ENCODE measurements at places on chromosomes 5 and 9.

DNA sequence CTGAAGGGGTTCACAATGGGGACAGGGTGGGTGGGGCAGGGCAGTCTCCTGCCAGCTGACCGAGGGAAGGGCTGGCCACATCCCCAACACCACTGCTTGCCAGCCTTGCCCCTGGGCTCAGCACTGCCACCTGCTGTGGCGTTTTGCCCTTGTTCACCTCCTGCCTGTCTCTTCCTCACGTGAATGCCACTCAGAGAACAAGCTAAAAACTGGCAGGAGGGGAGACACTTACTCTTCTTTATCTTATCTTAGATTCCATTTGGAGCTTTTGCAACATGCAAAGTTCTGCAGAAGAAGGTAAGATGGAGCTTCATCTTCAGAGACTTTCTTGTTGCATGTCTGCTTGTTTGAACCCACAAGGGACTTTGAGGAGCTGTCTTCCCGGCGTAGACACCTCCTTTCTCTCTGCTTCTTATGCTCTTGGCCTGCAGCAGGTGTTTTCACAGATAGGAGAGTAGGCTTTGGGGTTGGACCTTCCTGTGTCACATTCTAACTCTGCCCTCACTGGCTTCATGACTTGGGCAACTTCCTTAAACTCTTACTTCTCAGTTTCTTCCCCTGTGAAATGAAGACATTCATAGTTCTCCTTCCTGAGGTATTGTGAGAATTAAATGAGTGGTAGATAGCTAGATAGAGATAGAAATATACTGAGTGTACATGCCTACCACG lies 4.1 kb downstream of the LRSAM1 start:
- no peak for DNase-seq

- DNase-seq: no peak
Observed at GRCh38 chr9:135505406-135506187, 5.1 kb downstream of the MRPS2 start.

DNA sequence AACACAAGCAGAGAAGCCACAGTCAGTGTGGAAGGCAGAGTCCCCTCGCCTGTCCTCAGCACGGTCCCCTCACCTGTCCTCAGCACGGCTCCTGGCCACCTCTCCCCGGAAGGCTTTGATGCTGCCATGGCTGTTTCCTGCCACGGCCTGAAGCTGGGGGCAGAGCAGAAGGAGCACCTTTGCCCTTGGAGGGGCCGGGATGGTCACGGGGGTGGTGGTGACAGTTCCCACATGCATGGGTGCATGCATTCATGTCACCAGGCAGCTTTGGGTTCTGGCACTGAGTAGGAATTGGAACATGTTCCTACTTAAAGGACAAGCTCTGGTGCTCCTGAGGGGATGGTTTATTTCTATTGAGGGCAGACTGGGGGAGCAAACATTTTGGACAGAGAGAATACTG lies 57.8 kb upstream of the PHYKPL start:
- DNase-seq: no peak

DNA sequence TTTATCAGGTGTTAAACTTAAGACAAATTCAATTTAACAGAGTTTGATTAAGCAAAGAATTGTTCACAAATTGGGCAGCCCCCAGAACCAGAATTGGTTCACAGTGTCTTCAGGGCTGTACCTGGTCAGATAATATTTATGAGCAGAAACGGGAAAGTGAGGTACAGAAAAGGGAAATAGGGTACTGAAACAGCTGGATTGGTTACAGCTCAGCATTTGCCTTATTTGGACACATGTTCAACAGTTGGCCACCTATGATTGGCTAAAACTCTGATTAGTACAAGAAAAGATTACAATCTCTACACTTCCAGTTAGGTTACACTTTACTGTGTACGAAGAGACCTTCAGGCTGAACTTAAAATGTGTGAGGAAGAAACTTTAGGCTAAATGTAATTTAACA lies 18.7 kb downstream of the LRRC70 start:
- no peak for DNase-seq

- no peak for DNase-seq
Observed at GRCh38 chr5:122063836-122064235, 14.2 kb downstream of the LOX start.

GRCh38 chr5:59040024-59040803 lies 457.3 kb downstream of the RAB3C start:
- no peak for DNase-seq

- no peak for DNase-seq
Observed at GRCh38 chr5:32044434-32044833, 129.7 kb downstream of the GOLPH3 start.

Measured in non-pigmented ciliary epithelial cell (primary cell).